ENCODE measurements at places on chromosomes 11 and 22. TPM values are rescaled to one million over a fixed set of nuclear protein-coding genes. Genes with fewer than 3 reads are reported as not detected.

The NXPE1 gene
- not detected for total RNA-seq

The HMOX1 gene
- 116 TPM for total RNA-seq

The ADORA2A gene
- 1.5 TPM for total RNA-seq

The CAT gene
- total RNA-seq: 40.6 TPM

The PUS3 gene
- 13.6 TPM for total RNA-seq

The SMC1B gene
- total RNA-seq: not detected

The MPPED2 gene
- total RNA-seq: not detected

DNA sequence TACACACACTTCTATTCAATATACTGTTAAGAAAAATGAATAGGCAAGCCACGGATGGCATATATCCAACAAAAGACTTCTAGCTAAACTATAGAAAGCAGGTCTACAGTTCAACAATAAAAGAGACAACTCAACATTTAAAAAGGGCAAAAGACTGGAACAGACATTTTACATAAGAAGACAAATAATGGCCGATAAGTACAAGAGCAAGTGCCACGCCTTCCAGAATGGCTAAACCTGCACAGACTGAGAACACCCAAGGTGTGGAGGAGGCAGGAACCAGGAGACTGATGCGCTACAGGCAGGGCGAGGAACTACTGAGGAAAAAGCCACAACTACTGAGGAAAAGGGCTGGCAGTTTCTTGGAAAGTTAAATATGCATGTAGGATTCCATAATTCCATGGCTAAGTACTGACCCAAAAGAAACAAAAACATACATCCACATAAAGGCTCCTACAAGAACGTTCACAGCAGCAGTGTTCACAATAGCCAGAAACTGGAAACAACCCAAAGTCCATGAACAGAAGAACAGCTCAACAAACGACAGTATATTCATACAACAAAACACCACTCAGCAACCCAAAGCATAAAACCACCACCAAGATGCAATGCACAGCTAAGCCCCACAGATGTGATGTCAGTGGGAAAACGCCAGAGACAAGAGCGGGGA is 9.6 kb upstream of the MOB2 start:
- H3K27me3 ChIP-seq: peaks cover 3% of the 10 kb centered on the region
- H3K4me1 ChIP-seq: peaks cover 16% of the 10 kb centered on the region
- peaks cover 28% of the 10 kb centered on the region for H3K36me3 ChIP-seq
- no peak overlapping the region for H3K27ac ChIP-seq
- DNase-seq: no peak

GRCh38 chr11:46279126-46280099 is 2.0 kb downstream of the CREB3L1 start:
- H3K4me3 ChIP-seq: peak overlapping the region; percentile 96
- H3K27me3 ChIP-seq: 0 out of 2 replicates have a peak, but pooled peaks cover 2% of the 10 kb centered on the region
- H3K36me3 ChIP-seq: peaks cover 36% of the 10 kb centered on the region

GRCh38 chr11:107018902-107019493 is 722 bp upstream of the GUCY1A2 start:
- H3K36me3 ChIP-seq: no peaks in the 10 kb centered on the region
- no peak overlapping the region for H3K27ac ChIP-seq
- peak overlapping the region; percentile 56 for H3K4me3 ChIP-seq
- H3K4me1 ChIP-seq: no peaks in the 10 kb centered on the region
- DNase-seq: peak; percentile 21
- H3K27me3 ChIP-seq: peaks cover 11% of the 10 kb centered on the region

GRCh38 chr22:38964989-38965388 is 7.6 kb downstream of the APOBEC3A start:
- no peak overlapping the region for H3K27ac ChIP-seq
- no peak for DNase-seq
- H3K27me3 ChIP-seq: peaks cover 49% of the 10 kb centered on the region
- no peaks in the 10 kb centered on the region for H3K36me3 ChIP-seq

DNA sequence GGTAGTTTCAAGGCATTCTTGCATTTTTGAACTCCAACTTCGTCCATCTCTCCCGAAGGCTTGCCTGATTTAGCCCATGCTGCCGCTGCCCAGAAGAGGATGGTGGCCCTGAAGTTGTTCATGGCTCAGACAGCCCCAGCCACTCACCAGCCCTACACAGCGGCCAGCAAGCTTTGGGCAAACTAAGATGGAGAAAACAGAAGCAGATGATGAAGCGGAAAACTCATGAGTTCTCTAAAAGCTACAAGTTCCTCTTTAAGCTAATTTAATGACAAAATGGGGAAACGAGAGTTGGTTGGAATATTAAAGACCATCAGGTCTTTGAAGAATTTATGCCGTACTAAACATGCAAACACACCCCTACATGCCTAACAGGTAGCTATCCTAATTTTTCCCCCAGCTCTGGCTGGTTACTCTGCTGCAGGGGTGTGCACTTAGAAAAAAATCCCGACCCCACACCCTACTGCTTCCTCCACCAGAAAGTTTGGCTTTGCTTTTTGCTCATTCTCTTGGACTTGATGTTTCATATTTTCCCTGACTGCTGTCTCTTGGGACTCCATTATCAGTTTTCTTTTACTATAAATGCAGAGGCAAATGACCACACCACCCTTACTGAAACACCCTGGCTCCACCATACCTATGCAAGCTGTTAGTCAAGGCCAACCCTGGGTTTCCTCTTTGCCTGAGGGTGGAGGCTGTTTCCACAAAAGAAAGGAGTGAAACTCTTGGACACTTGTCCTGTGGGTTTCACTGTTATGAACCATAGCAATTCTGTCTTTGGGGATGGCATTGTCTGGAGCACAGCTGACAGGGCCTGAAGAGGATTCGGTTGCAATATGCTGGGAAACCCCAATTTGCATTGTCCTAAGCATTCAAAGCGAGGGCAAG is at the start of gene MPEG1:
MPEG1 (minus strand) TSS at position 184 of the 888 bp plus-strand sequence; CDS start at position 122, 62 bp downstream.
- H3K27ac ChIP-seq: no peak within 1 kb of the TSS
- peaks cover 31% of the 10 kb centered on the region for H3K27me3 ChIP-seq
- H3K36me3 ChIP-seq: no peaks in the 10 kb centered on the region
- no peak for DNase-seq

GRCh38 chr11:128695539-128696221 is 1.8 kb downstream of the FLI1 start:
- peaks cover 63% of the 10 kb centered on the region for H3K4me1 ChIP-seq
- DNase-seq: no peak
- peak overlapping the region; percentile 91 for H3K4me3 ChIP-seq
- peak overlapping the region; percentile 81 for H3K27ac ChIP-seq
- H3K36me3 ChIP-seq: peaks cover 20% of the 10 kb centered on the region

DNA sequence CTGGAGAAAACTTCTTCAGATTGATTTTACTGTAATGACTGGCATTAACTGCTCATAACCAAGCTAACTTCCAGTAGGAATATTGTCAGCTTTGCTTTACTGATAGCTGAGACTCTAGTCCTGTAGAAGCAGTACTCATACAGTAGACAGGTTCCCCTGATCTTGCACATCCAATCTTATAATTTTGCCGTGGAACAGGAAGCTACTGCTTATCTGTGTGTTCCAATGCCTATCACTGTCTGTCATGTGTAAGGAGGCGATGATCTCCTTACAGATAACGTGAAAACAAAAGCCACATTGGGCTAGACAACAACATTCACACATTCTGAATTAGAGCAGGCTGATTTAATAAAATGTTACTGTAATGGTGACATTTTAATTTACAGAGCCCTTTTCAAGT is 13.2 kb downstream of the HSD17B12 start:
- DNase-seq: no peak
- no peaks in the 10 kb centered on the region for H3K27me3 ChIP-seq
- H3K4me1 ChIP-seq: peaks cover 14% of the 10 kb centered on the region
- no peak overlapping the region for H3K4me3 ChIP-seq
- peaks cover 18% of the 10 kb centered on the region for H3K36me3 ChIP-seq
- no peak overlapping the region for H3K27ac ChIP-seq

GRCh38 chr11:112012874-112013273 is 12.3 kb upstream of the DLAT start:
- no peak for DNase-seq
- H3K4me3 ChIP-seq: no peak overlapping the region
- no peaks in the 10 kb centered on the region for H3K27me3 ChIP-seq
- H3K27ac ChIP-seq: no peak overlapping the region

- H3K4me3 ChIP-seq: no peak overlapping the region
- H3K36me3 ChIP-seq: no peaks in the 10 kb centered on the region
- H3K27me3 ChIP-seq: peaks cover 42% of the 10 kb centered on the region
- no peak overlapping the region for H3K27ac ChIP-seq
- no peaks in the 10 kb centered on the region for H3K4me1 ChIP-seq
- no peak for DNase-seq
Measured at GRCh38 chr11:44529895-44530412, 35.5 kb upstream of the CD82 start.

DNA sequence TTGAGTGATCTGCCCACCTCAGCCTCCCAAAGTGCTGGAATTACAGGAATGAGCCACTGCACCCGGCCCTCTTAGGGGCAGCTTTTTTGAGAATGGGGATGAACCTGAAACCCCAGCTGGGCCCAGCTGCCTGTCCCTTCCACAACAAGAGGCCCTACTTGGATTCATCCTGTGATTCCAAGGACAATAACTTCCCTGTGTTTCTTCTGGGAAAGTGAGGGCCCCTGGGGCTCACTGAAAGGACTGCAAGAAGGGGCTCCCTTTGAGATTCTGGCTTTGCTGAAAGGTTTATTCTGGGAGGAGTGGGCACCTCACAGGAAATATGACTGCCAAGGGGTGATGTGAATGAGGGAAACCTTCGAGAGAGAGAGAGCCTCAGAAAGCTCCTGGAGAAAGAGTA is 12.3 kb upstream of the GNAZ start:
- peaks cover 24% of the 10 kb centered on the region for H3K27me3 ChIP-seq
- no peaks in the 10 kb centered on the region for H3K36me3 ChIP-seq
- H3K4me3 ChIP-seq: no peak overlapping the region
- no peak for DNase-seq
- no peak overlapping the region for H3K27ac ChIP-seq

- peaks cover 37% of the 10 kb centered on the region for H3K4me1 ChIP-seq
- no peak for DNase-seq
- H3K4me3 ChIP-seq: no peak overlapping the region
- peaks cover 2% of the 10 kb centered on the region for H3K27me3 ChIP-seq
- peaks cover 4% of the 10 kb centered on the region for H3K36me3 ChIP-seq
- no peak overlapping the region for H3K27ac ChIP-seq
Measured at GRCh38 chr11:28582506-28582905, 474.3 kb downstream of the METTL15 start.

- peaks cover 33% of the 10 kb centered on the region for H3K36me3 ChIP-seq
- H3K27ac ChIP-seq: no peak overlapping the region
- no peak overlapping the region for H3K4me3 ChIP-seq
- no peak for DNase-seq
Measured at GRCh38 chr11:77386178-77386577, 84.7 kb upstream of the GDPD4 start.

- no peak overlapping the region for H3K27ac ChIP-seq
- DNase-seq: peak; percentile 61
- no peak overlapping the region for H3K4me3 ChIP-seq
- H3K27me3 ChIP-seq: peaks cover 20% of the 10 kb centered on the region
- H3K4me1 ChIP-seq: peaks cover 6% of the 10 kb centered on the region
Measured at GRCh38 chr22:31977141-31977841, 33.0 kb downstream of the YWHAH start.
